ENCODE measurements at places on chromosomes 16 and 17.

DNA sequence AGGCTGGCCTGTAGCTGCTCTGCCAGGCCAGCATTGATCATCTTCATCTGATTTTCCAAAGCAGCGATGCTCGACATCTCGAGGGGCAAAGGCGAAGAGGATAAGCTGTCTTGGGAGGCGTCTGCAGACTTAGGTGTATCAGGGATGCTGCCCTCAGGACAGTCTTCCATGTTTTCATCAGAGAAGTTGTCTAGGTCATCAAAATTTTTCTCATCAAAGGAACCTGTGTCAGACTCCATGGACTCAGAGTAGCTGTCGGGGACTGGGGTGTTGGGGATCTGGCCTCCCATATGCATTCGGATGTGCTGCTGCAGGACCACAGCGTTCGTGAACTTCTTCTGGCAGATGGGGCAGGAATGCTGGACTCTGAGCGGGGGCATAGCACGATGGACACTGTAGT lies 11.5 kb downstream of the SALL1 start:
- DNase-seq = no peak

GRCh38 chr16:2855536-2855935 lies 2.4 kb downstream of the PRSS22 start:
- DNase-seq = no peak

DNA sequence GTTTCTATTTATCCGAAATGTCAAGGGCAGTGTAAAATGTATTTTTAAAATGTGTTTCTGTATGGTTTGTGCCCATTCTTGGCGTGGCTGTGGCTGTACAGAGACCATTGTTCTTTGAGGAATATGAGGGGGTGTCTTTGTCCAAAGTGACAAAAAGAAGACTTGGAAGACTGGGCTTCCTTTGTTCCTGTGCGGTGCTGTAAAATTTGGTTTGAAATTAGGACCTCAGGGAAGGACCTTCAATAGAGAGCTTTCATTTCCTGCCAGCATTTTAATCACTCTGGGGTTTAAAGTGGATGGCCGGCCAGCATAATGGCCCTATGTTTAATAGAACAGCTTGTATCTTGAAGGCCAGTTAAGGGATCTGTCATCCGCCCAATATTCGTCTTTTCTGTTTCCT lies 190.1 kb upstream of the TBX2 start:
- no peak for DNase-seq

GRCh38 chr16:56938664-56939513 lies 6.9 kb downstream of the HERPUD1 start:
- DNase-seq = no peak

GRCh38 chr17:57880086-57880456 lies 30.2 kb upstream of the MRPS23 start:
- DNase-seq = no peak

DNA sequence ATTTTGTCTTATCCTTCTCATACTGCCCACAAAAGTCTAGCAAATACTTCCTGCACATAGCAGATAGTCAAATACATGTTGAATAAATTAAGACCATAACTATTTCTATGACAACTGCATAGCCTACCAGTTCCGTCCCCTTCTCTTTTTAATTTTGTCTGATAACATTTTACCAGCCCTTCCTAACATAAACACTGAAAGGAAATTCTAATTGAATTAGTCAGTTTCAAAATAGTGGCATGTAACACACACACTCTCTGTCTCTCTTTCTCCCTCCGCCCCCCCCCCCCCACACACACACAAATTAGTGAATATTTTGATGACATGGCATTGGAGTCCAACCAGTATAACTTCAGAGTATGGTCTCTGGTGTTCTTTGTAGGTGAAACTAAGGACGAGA lies 41.8 kb downstream of the TNRC6C start:
- no peak for DNase-seq

DNA sequence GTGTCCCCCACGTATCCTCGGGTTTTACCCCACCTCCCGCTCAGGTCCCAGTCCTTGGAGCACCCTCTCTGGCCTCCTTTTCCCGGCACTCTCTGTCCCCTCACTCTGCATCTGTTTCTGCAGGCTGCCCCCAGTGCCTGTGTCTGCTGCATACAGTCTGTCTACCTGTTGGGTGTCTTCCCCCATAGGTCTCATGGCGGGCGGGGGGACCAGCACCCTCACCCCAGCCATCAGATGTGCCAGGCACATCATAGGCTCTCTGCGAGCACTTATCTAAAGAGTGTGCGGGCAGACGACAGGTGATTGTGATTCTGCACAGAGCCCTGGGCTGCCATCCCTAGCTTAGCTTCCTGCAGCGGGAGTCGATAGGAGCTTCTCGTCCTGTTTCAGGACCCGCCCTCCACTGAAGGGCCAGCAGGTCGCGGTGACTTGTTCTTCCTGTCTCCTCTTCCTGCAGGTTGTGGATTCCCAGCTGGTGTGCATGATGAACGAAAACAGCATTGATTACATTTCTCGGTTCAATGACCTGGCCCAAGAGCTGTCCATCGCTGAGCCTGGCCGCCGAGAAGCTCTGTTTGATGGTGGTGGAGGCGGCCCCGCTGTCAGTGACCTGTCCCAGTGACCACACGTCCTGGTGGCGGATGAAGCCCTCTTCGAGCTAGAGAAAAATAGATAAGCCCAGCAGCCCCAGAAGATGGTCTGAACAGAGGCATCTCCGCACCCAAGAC lies 4.5 kb upstream of the JPT2 start:
- no peak for DNase-seq

- DNase-seq = no peak
Observed at GRCh38 chr17:17364338-17364667, 61.1 kb downstream of the NT5M start.

GRCh38 chr17:64182325-64183012 lies 52.5 kb upstream of the ERN1 start:
- DNase-seq = no peak

- no peak for DNase-seq
Observed at GRCh38 chr17:17151541-17151940, 54.6 kb downstream of the PLD6 start.

- no peak for DNase-seq
Observed at GRCh38 chr16:89366561-89367537, 123.5 kb downstream of the ANKRD11 start.

Measured in CD4-positive, alpha-beta T cell treated with Interferon gamma for 1 hour (primary cell).